ENCODE measurements at places on chromosomes 16 and 17.

- no peak for DNase-seq
These were observed 932 bp upstream of the MYBBP1A start for GRCh38 chr17:4555873-4556759.

DNA sequence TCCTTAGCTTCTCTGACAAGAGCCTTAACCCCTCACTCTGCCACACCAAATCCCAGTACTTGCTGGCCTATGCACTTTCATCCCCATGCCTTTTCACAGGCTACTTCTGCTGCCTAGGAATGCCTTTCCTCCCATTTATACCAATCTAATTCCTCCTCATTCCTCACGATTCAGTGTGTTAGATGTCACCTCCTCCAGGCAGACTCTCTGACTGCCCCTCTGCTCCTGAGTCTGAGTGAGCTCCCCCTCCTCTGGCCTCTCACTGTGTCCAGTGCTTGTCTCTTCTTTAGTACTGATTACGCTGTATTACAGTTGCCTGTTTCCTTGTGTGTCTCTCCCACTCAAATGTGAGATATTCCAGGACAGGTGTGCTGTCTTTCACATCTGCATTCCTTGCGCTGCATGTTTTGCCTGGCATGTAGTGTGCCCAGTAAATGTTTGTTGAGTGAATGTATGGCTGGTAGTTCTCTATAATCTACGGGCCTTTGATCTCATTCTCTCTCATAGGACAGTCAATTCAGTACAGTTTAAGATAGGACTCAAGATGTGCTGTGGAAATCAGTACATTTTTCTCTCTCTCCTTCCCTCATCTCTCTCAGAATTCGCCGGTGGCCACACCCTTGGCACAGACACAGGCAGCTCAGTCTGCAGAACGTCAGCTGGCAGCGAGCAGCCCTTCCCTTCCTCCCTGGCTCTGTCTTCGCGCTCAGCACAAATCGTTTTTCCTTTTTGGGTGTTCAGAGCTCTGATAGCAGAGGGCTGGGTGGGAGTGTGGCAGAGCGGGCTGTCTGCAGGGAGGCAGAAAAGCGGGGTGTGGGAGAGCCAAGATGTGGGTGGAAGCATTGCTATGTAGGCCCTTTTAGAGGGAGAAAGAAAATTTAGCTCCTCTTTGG is 18.5 kb downstream of the ARL4D start:
- peak; percentile 58 for DNase-seq

GRCh38 chr16:57432989-57433388 is 14.2 kb downstream of the CIAPIN1 start:
- DNase-seq: no peak

DNA sequence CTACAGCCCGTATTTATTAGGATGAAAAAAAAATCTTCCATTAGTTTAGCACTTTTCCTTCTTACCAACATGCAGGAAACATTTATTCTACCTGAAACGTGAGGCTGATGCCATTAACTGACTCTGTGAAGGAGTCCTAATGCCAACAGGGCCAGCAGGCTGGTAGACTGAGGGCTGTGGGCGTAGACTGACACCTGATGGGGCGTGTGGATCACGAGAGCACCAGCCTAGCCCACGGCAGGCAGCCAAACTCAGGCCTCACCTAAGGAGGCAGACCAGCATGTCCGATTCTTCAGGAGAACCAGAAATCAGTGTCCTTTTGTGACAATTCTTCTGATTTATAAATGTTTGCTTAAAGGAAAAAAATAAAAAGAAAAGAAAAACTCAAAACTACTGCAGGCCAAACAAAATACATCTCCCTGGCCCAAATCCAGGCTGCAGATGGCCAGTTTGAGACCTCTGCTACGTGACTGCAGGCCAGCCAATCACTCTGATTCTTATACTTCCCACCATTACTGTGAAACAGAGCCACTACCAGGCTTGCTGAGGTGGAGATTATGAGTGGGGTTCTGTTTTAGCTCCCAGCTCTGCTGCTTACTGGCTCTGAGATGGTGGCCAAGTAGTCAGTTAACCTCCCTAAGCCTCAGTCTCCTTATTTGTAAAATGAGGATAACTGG is 66.5 kb downstream of the GNAO1 start:
- no peak for DNase-seq

GRCh38 chr17:38352245-38353085 is 821 bp downstream of the SOCS7 start:
- no peak for DNase-seq

GRCh38 chr17:49035470-49036269 is 38.5 kb downstream of the IGF2BP1 start:
- peak; percentile 16 for DNase-seq

GRCh38 chr17:7329997-7330637 is 982 bp upstream of the NEURL4 start:
- DNase-seq: peak; percentile 85

- no peak for DNase-seq
These were observed 1.1 kb upstream of the CHRNB1 start for GRCh38 chr17:7443499-7444485.

DNA sequence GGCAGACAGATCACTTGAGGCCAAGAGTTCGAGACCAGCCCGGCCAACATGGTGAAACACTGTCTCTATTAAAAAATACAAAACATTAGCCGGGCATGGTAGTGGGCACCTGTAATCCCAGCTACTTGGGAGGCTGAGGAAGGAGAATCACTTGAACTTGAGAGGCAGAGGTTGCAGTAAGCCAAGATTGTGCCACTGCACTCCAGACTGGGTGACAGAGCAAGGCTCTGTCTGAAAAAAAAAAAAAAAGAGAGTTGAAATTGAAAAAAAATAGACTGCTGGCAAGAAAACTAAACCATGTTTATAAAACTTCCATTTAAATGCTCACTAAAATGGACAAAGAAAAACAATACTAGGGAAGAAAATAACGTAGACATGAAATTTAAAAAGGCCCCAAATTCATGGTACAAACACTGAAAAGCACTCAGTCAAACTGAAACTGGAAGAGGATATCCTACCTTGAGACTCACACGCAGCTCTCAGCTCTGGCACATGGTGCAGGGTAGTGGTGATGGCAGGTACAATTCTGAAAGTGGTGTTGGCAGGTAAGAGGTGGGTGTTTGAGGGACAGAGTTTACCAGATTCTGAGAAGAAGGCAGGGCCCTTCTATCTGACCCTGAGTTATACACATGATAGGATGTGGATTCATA is 19.3 kb downstream of the CNTROB start:
- DNase-seq: no peak

DNA sequence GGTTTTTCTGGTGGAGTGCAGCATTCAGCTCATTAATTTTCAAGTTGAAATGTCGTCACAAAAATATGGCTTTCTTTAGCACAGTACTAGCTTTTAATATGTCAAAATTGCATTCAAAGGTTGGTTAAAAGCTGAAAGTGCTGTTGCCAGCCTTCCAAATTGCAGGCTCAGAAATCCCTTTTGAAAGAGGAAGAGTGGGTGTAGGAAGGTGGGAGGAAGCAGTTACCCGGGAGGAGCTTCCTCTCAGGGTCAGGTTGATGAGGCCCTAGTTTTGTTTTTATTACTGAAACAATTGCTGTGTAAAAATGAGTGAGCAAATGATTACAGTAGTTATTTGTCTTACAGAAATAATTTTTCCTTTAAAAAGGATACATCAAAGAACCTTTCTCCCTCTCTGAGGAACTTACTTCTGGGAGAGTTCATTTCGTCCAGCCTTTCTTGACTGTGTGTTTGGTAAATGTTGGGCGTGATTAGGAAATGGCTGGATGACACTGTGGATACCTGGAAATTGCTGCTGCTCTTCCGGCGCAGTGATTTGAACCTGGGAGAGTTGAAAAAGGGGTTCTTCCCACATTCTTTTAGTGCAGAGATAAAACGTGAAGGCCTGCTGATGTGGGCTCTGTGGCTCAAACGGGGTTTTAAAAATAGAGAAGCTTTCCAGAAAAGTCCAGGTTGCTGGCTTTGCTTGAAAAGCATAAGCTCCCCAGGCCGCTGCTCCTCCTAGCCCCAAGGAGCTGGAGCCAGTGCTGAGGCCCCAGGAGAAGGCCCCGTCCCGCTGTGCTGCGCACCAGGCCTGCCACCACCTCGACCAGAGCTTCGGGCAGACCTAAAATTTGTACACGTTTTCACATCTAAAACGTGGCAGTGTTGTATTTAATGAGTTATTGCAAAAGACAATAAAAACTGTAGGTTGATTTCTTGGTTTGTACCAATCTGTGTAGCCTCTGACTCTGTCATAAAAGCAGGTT is 41.7 kb downstream of the SEC14L1 start:
- DNase-seq: no peak

DNA sequence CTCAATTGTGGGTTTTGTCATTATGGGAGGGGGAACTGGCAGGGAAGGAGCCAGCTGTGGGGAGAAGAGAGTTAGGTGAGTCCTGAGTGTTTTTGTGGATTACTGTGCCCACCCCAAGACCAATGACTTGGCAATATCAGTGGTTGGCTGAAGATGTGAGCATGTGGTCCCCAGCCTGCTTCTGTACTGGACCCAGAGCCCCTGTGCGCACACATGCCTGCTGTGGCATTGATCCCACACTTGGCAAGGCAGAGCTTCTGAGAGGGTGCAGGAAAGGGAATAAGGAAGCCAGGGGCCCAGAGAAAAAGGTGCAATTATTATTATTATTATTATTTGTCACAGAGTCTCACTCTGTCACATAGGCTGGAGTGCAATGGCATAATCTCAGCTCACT is 1.3 kb downstream of the PRAC1 start:
- DNase-seq: no peak

GRCh38 chr17:39555368-39555767 is 52.4 kb downstream of the NEUROD2 start:
- no peak for DNase-seq

GRCh38 chr16:53129281-53130158 is 74.7 kb downstream of the CHD9 start:
- DNase-seq: no peak

DNA sequence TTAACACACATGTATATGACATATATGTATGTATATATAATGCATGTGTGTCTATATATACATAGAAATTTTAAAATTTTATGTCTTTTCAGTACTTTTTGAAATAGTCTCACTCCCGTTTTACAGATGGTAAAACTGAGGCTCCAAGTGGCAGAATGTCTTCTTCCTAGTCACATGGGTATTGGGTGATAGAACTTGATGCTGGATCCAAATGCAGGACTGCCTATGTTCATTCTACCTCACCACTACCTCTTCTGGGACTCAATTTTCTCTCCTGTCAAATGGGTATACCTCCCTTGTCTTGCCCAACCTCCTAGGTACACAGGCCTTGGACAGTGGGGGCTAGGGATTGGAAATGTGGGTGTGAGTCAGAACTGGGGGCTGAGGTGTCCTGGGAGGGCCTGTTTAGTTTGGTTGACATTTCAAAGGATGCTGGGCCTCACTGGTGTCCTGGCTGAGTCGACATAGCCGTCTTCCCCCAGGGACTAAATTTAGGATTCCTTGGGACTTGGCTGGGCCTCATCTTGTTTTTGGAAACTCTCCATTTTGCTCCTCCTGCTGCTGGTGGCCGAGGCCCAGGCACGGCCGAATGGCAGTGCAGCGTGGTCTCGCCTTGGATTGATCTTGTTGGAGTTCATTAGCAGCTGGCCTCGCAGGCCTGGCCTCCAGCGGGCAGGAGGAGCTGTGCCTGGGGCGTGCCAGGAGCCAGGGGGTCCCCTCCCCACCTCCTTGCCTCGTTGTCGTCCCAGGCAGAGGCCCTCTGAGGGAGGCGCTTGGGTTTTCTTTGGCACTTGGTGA is 25.9 kb downstream of the NKD1 start:
- DNase-seq: no peak

- peak; percentile 39 for DNase-seq
These were observed 8.9 kb upstream of the SEC14L1 start for GRCh38 chr17:77131904-77132303.

GRCh38 chr16:4011940-4012629 is 104.2 kb downstream of the ADCY9 start:
- DNase-seq: no peak

GRCh38 chr16:1678500-1679098 is 520 bp downstream of the JPT2 start:
- DNase-seq: no peak

GRCh38 chr17:63993368-63993985 is 4.7 kb upstream of the PRR29 start:
- DNase-seq: no peak

DNA sequence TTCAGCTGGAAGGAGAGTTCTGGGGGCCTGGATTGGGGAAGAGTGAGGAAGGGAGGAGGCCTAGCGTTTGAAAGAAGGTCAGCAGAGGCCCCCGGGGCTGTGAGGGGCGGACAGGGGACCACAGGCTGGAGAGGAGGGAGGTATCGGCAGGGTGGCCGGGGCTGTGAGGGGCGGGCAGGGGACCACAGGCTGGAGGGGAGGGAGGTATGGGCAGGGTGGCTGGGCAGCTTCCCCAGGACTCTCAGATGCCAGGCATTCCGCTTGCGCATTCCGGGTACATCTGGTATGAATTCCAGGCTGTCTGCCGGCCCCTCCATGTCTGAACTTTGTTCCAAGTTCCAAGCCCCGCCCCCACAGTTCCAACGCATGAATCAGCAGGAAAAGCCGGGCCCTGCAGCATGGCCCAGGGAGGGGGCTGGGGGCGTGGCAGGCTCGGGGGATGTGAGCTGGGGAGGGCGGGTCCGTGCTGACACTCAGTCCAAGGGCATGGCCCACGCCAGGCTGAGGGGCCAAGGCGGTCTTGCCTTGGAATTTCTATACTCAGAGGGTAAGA is 4.3 kb upstream of the TLCD2 start:
- DNase-seq: peak; percentile 13

DNA sequence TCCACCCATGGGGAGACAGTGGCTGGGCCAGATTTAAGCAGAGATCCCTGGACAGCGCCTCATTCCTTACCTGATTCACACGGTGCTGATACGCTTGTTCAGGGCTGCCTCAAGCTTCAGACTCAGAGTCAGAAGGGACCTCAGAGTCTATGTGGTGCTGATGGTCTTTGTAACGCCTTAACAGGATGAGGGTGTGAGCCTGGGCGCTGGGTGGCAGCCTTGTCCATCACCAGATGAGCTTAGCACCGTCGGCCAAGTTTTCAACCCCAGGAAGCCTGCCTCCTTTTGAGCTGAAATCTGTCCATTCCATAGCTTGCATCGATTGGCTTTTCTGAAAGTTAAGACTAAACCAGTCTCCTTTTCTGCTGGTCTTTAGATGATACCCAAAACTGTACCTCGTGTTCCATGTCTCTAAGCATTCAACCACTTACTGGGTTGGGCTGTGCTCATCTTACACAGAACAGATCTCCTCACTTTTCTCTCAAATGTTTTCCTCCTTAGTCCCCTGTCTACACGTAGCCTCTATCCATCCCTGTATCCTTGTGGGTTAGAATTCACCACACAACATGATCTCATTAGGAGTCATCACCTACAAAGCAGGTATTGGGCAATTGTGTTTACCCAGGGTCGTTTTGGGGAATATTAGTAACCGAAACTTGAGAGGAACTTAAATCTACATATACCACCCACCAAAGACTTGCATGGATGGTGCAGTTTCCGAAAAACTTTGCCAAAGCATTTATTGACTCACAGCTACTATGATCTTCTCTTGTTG is 573.4 kb downstream of the CDH13 start:
- DNase-seq: no peak

All from NCI-H1694 treated with DMSO at 0.1 percent for 48 hours (cell line).